Hematopoietic multipotent progenitor cell (in vitro differentiated cells): ENCODE measurements at places on chromosomes 12 and 14.

GRCh38 chr14:35229792-35230089, 62.4 kb upstream of the PSMA6 start:
- no peak for DNase-seq

GRCh38 chr12:85711735-85712390, 124.3 kb downstream of the RASSF9 start:
- DNase-seq = no peak

DNA sequence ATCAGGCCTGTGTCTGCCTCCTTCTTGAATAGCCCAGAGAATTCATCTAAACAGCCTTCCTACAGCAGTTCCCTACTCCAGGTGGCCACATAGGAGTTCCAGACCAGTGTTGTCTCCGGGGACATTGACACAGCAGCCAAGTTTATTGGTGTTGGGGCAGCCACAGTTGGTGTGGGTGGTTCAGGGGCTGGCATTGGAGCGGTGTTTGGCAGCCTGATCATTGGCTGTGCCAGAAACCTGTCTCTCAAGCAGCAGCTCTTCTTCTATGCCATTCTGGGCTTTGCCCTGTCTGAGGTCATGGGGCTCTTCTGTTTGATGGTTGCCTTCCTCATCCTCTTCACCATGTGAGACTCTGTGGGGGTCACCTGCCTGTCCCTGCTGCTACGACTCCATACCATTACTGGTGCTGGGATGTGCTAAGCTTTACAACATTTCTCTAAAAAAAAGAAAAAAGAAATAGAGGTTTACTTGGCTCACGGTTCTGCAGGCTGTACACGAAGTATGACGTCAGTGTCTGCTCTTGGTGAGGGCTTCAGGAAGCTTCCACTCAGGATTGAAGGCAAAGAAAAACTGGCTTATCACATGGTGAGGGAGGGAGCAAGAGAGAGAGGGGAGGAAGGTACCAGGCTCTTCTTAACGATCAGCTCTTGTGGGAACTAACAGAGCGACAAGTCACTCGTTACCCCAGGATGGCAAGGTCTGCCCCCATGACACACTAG, 57.5 kb downstream of the CHST11 start:
- DNase-seq = no peak

- DNase-seq = no peak
Observed at GRCh38 chr14:67831113-67831512, 11.5 kb downstream of the RAD51B start.

GRCh38 chr12:112354399-112354798, 27.8 kb downstream of the HECTD4 start:
- DNase-seq = no peak

GRCh38 chr14:21308132-21308478, 28.2 kb downstream of the RPGRIP1 start:
- DNase-seq = no peak

DNA sequence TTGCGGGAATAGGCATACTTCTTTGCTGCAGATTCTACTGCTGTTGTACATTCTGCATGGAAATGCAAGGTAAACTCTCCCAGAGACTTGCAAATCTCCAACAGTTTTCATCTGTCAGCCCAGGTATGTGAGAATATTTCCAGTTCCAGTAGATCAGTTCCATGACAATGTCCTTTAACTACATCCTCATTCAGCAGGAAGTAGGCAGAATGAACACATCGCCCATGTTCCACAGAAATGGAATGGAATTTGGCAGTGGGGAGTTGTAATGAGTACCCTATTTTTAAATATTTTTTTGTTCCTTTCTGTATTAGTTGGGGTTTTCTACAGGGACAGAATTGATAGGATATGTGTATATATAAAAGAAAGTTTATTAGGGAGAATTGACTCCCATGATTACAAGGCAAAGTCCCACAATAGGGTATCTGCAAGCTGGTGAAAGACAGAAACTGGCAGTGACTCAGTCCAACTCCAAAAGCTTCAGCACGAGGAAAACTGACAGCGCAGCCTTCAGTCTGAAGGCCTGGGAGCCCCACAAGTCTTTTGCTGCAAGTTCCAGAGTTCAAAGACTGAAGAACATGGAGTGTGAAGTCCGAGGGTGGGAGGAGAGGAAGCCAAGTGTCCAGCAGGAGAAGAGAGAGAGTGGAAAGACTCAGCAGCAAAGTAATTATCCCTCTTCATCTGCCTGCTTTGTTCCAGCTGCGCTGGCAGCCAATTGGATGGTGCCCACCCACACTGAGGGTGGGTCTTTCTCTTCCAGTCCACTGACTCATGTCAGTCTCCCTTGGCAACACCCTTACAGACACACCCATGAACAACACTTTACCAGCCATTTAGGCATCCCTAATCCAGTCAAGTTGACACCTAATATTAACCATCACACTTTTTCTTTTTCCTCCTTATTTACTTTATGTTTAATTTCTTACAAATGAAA, 110.4 kb upstream of the SCAF11 start:
- DNase-seq = no peak

GRCh38 chr14:95269493-95269892, 50.2 kb downstream of the CLMN start:
- DNase-seq = no peak

GRCh38 chr12:123790905-123791467, 28.9 kb downstream of the DNAH10 start:
- no peak for DNase-seq

DNA sequence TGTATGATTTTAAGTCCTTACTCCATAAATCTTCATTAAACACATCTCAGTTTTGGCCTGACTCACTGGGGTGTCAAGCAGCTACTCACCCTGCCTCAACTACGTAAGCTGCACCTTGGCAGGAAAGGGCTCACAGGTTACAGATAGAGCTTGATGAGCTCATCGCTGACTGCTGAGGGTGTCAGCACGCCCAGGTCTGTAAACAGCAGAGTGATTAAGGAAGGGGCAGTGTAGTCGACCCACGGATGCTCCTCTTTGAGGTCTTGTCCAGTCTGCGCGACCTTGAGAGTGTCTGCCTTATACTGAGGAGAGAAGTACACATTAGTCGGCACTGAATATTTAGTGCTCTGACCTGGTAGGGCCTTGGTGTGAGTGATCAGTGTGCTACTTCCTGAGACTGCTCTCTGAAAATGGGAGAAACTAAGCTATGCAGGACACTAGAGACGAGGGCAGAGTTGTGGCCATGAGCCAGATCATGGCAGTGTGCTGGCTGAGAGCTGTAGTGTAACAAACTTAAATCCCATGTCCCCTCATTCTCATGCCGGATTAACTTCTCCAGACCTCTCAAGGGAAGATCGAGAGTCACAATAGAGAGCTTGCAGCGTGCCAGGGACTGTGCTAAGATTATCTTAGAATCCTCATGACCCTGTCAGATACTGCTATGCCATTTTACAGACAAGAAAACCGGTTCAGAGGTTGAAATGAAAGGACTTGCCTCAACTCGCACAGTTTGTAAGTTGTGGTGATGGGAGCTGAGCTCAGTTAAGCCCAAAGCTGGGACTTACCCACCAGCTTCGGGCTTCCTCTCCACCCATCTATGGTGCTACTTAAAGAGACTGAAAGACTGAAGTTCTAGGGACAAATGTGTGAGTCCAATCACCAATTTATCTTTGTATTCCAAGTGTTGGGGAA, 11.6 kb downstream of the EIF2B1 start:
- DNase-seq = no peak

GRCh38 chr14:80923368-80923767, 18.2 kb downstream of the CEP128 start:
- no peak for DNase-seq

DNA sequence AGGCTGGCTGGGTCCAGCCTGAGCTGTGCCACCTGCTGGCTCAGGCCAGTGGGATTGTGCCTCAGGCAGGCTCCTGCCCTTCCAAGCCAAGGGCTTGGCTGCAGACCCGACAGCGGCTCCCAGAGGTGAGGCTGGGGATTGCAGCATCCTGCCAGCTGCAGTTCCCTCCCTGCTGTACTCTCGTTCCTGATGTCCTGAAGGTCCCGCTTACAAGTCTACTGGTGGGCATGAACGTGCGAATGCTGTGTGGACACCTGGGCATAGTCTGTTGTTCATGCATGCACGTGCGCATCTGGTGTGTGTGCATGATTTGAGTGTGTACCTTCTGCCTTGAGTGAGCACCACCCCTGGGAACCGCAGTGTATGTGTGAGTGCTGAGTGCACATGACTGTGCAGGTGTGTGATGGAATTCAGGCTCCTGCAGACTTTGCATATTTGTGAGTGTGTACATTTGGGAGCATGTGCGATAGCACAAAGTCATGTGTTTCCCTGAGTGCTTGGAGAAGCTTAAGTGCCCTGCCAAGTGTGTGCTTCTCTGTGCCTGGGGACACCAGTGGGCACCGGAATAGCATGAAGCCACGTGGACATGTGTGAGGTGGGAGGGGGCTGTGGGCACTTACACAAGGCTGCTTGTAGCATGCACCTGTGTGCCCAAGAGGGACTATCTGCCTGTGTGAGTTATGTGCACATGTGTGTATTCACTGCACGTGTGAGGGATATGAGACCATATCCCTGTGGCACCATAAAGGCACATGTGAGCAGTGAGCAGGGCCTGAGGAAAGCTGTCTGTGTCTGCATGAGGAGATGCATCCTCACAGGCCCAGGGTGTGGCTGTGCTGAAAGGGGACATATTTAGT, 19.3 kb upstream of the KRT7 start:
- DNase-seq = peak; percentile 23

DNA sequence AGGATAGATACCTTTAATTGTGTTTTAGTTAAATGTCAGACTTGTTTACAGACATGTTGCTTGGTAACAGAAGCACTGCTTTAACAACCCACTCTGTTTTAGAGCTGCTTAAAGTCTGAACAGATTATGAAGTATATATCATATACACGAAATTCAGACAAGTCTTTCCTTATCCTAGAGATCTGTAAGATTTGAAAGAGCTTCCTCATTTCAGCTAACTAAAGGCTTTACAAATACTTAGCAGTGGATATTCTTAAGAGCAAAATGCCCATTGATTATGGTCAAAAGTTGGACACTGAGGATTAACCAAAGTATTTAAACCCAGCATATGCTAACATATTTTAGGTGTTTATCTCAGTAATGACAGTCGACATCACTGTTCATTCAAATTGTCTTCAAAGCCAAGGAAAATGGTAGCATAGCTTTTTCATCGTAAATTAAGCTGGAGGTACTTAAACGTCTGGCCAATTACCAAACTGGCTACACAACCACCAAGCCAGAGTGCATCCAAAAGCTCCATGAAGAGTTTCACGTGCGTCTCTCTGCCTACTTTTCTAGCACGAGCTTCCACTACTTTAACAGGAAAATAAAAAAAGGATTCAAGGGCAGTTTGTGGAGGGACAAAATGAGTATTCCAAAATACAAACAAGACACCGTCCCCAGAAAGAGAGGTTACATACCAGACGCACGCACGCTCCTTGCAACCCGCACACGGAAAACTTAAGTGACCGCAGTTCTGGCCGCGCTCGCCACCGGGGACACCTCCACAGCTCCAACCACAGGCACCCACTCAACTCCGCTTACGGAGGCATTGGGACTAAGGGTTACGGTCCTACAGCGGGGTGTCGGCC, 565 bp downstream of the CEP83 start:
- DNase-seq = peak; percentile 70

- DNase-seq = peak; percentile 12
Observed at GRCh38 chr14:72023128-72024042, 91.2 kb downstream of the RGS6 start.

DNA sequence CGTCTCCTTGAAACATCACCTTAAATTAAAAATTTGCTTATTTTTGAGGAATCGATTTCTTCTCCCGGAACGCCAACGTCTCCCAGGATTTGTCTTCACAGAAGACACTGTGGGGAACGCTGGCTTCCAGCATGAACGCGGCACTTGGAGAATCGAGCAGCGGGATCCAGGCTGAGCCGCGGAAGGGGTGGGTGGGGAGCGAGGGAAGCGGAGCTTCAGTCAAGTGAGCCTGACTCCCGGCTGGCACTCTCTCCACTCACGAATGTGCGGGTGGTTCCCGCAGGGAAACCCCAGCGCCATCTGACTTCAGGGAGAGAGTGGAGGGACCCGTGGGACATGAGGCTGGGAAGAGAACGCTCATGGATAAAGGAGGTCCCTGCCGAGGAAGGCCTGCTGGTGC, 506.0 kb upstream of the TMEM132C start:
- no peak for DNase-seq

DNA sequence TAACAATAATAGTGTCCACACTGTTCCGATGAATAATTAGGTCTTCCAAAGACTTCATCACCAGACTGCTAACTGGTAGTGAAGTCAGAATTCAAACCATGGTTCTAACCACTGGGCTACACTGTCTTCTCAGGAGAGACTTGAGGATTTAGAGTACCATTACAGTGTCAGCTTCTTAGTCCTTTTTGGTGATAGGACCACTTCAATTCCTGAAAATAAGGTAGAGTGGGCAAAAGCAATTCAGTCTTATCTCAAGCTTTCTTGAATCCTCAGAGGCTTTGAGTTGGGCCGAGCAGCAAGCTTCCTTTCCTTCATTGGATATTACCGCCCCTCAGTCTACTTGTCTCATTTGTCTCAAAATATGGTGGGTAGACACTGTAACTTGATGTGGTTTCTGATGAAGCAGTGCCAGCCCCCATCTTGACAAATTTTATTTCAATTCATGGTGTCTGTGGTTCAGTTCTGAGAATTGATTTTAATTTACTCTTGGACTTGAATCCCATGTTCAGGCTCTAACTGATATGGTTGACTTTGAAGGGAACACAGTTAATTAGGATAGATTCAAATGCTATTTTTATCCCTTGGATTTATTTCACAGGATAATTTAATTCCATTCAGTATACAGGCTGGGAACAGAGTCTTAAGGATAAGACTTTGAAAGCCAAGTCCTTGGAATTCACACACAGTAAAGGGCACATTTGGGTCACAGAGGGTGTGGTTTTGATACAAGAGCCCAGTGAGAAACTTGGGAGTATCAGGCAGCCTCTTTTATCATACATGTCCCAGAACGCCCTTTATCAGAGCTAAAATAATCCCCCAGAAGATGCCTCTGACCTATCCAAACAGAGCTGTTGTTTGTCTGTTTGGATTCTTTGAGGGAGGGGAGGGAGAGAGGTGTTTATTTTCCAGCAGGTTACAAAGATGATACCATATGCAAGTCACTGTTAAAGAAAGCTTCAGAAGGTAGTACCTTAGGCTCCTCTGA, 167.3 kb downstream of the PRKCH start:
- no peak for DNase-seq

- no peak for DNase-seq
Observed at GRCh38 chr14:81161088-81161487, 59.7 kb downstream of the GTF2A1 start.

GRCh38 chr14:74064426-74064825, 19.8 kb downstream of the ALDH6A1 start:
- no peak for DNase-seq

DNA sequence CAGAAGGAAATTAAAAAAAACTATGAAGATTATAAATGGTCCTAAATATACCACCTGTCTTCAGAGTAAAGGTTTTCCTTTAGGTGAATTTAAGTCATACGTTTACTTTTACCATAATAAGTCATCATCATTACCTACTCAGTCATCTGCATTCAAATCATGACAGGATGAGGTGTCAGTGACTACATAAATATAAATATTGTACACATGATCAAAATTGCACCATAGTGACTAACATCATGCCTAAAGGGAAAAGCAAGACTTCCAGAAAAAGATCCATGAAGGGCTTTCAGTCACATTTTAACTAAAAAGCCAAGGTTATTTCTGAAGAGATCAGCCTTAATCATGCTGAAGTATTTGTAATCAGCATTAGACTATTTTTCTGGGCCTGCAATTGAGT, 759.9 kb upstream of the FLRT2 start:
- DNase-seq = no peak
